T1000 (cell line): ENCODE measurements at places on chromosomes 4 and X.

DNA sequence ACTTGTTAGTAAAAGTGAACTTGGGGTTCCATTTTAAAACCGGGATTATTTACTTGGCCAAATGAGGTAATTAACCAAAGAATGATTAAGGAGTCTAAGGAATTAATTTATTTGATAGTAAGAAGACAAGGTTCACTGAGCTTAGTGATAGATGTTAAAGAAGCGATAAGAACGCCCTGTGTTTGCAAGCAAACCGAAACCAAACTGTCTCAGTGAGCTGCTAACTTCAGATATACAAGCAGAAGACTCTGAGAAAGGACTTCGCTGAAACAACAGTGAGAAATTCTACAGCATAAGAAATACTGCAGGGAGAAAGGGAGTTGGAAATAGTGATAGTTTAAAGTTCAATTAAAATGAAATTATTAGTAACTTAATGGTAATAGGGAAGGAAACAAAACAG, 37.6 kb upstream of the SHISA3 start:
- DNase-seq: no peak

GRCh38 chrX:5549512-5549911, 679.2 kb downstream of the NLGN4X start:
- no peak for DNase-seq

GRCh38 chr4:140996766-140997165, 136.5 kb downstream of the RNF150 start:
- DNase-seq: no peak

DNA sequence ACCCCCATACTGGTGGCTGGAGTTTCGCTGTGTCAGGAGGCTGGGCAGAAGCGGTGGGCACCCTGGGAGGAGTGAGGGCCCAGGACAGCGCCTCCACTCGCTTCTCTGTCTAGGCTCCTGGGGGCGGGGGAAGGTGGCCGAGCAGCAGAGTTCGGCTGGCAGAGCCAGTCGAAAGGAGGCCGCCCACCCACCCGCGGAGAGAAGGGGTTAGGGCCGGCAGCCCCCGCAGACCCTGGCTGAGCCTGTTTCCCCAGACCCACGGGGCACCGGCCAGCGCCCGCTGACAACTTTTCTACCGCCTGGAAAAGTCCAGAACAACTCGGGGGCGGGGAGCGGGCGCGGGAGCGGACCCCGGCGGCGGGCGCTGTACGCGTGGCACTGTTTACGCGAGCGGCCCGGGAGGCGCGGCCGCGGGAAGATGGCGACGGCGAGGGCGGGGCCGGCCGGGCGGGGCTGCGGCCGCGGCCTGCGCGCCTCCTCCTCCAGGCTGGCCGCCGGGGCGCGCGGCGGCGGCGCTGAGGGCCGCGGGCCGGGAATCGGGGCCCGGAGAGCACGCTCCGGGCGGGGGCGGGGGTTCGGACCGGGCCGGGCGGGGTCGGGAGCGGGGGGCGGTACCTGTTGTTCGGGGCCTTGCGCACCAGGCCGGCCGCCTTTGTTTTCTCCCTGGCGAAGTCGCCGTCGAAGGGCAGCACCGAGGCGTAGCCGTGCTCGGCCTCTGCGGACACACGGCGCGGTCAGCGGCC, 628 bp downstream of the MXD4 start:
- DNase-seq: no peak

- no peak for DNase-seq
Observed at GRCh38 chr4:120830204-120830603, 92.3 kb downstream of the PRDM5 start.
